ENCODE measurements at places on chromosomes 6 and 20.

DNA sequence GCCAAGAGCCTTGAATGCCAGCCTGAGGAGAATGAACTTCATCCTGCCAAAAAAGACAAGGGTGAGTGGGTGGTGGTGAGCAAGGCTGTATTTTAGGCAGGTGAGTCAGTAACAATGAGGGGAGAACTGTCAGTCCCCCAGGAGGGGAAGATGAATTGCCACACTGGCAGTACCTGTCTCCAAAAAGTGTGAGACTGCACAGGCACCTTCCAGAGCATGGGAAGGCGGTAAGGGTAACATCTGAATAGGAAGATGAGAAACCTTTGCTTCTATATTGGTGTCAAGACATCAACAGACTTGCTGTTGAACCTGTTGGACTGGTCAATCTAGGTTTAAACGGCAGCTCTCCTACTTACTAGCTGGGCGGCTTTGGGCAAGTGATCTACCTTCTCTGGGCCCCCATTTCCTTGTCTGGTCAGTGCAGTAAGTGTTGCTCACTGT lies 30.9 kb downstream of the STK35 start:
- DNase-seq = no peak

GRCh38 chr6:150857062-150857944 lies 8.2 kb upstream of the MTHFD1L start:
- DNase-seq = no peak

DNA sequence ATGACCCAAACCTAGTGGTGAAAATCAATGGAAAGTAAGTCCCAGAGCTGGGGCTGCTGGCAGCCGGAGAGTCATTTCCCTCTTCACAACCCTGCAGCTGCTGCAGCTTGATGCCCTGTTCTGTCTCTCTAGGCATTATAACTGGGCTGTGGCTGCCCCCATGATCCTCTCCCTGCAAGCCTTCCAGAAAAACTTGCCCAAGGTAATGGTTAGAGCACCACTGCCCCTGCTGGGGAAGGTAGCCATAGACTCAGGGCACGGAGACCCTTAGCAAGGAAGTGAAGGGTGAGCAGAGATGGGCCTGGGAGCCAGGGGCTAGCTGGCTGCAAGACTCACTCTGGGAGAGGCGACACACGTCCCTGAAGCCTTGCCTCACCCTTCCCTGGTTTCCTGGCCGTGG lies 12.0 kb downstream of the LPIN3 start:
- no peak for DNase-seq

- DNase-seq = no peak
Observed at GRCh38 chr6:30113841-30114240, 951 bp upstream of the TRIM31 start.

GRCh38 chr6:2875359-2876191 lies 27.5 kb downstream of the SERPINB9 start:
- DNase-seq = peak; percentile 60

DNA sequence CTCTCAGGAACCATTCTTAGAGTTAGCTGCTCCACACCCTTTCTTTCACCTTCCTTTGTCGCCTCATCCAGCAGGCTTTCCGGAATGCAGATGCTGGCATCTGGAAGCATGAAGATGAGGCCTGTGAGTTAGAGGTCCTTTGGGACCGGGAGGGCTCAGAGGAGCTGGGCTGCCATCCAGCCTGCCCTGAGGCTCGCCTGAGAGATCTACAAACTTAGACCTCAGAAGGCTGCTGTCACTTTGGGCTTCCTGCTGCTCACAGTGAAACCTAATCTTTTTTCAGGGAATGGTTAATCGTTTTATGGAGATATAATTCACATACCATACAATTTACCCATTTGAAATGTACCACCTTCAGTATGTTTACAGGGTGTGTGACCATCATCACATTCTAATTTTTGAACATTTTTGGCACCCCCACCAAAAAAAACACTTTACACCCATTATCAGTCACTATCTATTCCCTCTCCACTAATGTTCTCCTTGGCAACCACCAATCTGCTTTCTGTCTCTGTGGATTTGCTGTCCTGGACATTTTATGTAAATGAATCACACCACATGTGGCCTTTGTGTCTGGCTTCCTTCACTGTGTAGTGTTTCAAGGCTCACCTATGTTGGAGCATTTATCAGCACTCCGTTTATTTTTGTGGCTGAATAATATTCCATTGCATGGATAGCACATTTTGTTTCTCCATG lies 20.0 kb upstream of the MPC1 start:
- DNase-seq = no peak

- DNase-seq = no peak
Observed at GRCh38 chr6:168376811-168377483, 57.4 kb upstream of the DACT2 start.

GRCh38 chr20:22379472-22379871 lies 204.9 kb downstream of the FOXA2 start:
- no peak for DNase-seq

GRCh38 chr6:20377623-20378265 lies 23.9 kb upstream of the E2F3 start:
- DNase-seq = no peak

DNA sequence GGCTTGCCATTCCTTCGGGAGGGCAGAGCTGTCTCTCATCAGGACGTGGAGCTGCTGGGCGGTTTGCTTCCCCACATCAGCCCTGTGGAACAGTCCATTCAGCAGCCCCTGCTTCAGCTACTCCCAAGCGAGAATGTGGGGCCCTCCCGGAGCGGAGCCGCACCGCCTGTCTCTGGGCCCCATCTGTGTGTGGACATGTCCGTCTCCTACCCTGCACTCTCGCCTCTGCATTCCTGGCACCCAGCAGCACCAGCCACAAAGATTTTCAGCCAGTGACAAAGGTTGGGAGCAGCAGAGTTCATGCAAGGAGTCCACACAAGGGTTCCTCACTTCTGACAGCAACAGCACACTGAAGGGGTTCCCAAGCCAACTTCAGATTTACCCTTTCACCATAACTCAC lies 29.0 kb upstream of the SLC22A1 start:
- no peak for DNase-seq

DNA sequence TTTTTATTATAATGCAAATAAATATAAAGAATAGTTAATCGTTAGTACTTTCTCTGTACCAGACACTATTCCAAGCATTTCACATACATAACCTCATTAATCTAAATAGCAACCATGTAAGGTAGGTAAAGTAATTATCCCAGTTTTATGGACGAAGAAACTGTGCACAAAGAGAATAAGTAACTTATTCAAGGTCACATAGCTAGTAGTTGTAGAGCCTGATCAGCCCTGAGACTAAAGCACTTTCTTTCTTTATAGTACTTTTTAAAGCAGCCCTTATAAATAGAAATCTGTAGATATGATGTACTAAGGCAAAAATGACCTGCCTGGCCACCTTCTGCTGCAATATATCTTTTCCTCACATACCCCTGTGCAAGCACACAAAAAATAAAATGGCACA lies 104.8 kb downstream of the MYO6 start:
- DNase-seq = no peak

GRCh38 chr20:20366876-20367574 lies 879 bp upstream of the INSM1 start:
- no peak for DNase-seq

GRCh38 chr6:27297857-27298730 lies 14.0 kb downstream of the POM121L2 start:
- DNase-seq = no peak

DNA sequence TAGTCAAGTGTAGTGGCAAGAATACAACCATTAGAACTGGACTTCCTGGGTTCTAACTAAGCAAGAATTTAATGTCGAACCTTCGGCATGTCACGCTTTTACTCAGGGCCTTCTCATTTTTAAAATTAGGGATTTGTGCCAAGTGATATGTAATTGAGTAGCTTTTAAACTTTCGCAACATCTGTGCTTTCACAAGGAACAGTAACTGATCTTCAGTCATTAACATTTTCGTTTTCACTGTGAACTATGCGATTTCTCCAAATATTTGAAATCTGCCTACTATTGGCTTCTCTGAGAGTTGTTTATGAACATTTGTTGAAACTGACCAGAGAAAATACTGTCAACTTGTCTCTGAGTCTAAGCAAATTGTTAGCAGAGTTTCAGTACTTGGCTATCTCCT lies 27.6 kb downstream of the GRM1 start:
- DNase-seq = no peak

DNA sequence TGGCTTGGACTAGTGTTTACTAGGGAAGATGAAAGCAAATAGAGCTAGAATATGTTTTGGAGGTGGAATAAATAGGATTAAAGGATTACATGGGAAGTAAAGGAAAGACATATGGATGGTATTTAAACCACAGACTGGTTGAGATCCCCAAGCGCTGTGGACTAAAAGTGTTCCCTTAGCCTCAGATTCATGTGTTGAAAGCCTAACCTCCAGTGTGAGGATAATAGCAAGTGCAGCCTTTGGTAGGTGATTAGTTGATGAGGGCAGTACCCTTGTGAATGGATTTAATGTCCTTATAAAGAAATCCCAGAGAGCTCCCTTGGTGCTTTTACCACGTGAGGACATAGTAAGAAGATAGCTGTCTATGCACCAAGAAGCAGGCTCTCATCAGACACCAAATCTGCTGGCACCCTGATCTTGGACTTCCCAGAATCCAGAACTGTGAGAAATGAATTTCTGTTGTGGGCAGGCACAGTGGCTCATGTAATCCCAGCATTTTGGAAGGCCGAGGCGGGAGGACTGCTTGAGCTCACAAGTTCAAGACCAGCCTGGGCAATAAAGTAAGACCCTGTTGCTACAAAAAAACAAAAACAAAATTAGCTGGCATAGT lies 57.3 kb upstream of the MCM9 start:
- DNase-seq = no peak

DNA sequence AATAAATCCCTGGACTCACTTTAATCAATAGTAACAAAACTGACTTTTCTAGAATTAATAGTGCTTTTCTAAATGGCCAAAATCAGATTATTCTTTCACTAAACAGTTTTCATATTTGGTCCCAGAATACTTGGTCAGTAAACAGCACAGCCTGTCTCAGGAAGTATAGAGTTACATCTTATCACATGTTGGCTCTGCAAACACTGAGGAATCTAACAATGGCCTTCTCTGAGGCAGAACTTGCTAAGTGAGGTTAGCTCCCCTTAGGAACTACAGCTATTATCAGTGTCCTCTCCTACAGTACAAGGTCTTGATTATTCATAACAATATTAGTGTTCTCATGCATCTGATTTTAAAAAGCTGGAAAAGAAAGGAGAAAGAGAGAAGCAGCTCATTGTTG lies 1622.8 kb downstream of the HACE1 start:
- DNase-seq = no peak

DNA sequence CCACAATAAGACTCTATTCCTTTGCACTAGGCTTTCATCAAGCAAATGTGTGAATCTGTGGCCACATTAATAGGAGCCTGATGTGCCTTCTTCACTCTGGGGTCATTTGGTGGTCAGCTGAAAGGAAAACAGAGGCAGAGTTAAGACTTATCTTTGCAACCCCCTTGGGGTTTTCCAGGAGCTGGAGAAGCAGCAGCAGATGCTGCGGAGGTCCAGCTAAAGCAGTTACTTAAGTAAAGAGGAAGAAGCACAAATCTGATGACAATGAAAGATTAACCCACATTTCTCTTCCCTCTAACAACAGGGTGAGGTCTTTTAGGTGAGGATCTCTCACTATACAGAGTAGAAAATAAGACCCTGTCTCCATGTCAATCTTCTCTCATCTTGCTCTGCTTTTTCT lies 45.4 kb upstream of the QKI start:
- no peak for DNase-seq

DNA sequence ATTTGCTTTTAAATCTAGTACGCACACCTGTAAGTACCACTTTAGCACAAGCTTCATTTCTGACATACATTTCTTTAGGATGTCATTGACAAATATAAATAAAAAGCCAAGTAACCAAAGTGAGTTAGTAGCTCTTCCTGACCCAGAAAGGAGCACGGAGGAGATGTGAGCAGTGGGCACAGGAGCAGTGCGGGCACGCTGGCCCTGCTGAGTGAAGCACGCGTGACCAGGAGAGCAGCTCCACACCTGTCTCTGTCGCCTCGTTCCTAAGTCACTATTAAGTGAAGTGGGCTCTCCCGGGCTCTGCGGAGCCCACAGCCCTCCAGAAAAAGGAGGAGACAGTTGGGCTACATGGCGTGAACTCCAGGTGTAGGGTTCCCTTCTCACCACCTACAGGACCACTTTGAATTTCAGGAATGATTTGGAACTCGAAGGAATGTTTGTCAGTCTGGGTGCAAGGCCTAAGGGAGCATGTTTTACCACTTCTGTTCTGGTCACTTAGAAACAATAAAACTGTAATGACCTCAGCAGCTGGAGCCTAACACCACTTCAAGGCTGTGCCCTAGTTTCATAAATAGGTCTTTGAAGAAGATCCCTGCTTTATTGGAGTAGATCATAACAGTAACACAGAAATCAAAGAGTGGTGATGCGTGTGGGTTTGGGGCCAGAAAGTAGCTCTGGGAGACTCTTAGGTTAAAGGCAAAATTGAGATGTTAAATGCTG lies 95.9 kb downstream of the FAM120B start:
- no peak for DNase-seq

DNA sequence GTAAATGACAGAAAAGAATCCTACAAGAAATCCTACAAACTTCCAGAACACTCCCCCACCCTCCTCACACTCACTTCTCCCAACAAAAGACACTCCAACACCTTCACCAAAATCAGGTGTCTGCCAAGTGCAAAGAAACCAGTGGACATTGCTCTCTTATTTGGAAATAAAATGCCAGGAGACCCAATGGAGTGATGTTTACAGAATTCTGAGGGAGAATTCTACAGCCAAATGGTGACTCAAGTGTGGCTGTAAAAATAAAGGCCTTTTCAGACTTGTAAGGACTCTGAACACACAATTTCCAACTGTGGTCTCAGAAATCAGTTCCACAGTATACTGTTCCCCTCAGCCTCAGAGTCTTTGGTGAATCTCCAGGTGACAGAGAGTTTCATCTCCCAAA lies 109.6 kb upstream of the CARMIL1 start:
- no peak for DNase-seq

GRCh38 chr20:36886859-36887751 lies 11.2 kb downstream of the TLDC2 start:
- DNase-seq = peak; percentile 77
